ENCODE measurements at places on chromosomes 5 and 9. TPM values are rescaled to one million over a fixed set of nuclear protein-coding genes. Genes with fewer than 3 reads are reported as not detected.

Gene OLFM1
- 1.2 TPM for total RNA-seq

Gene IL9
- total RNA-seq = not detected

Gene CTNND2
- 2.1 TPM for total RNA-seq

Gene PCDHA1
- total RNA-seq = not detected

Gene QRFP
- not detected for total RNA-seq

Gene MAP1B
- 316 TPM for total RNA-seq

Gene INSL4
- not detected for total RNA-seq

Gene TPD52L3
- total RNA-seq = not detected

Gene PCDHGC3
- 90.8 TPM for total RNA-seq

Gene GFM2
- 28.5 TPM for total RNA-seq

Gene LMX1B
- 0.17 TPM for total RNA-seq

Gene BAAT
- 0.24 TPM for total RNA-seq

Gene SLC6A3
- total RNA-seq = not detected

Gene NOL6
- total RNA-seq = 48.1 TPM

Gene MTAP
- total RNA-seq = 41.3 TPM

Gene PAX5
- total RNA-seq = not detected

Gene FSTL4
- total RNA-seq = not detected

Gene SV2C
- total RNA-seq = not detected

Gene HMMR
- 3.9 TPM for total RNA-seq

Gene NUDT2
- 17.9 TPM for total RNA-seq

Gene PDCD1LG2
- total RNA-seq = 1.1 TPM

Gene SAXO1
- total RNA-seq = not detected

Gene RELL2
- total RNA-seq = 5.2 TPM

Gene ENHO
- 1.6 TPM for total RNA-seq

Gene CYLC2
- not detected for total RNA-seq

Gene GDA
- 0.33 TPM for total RNA-seq

Gene RASGEF1C
- not detected for total RNA-seq

Gene GGTA1
- total RNA-seq = 0.46 TPM

Gene AMBP
- total RNA-seq = not detected

Gene SURF1
- total RNA-seq = 27.2 TPM

Gene SIT1
- not detected for total RNA-seq

Gene FRMPD1
- not detected for total RNA-seq

Gene ACOT12
- not detected for total RNA-seq

Gene C9orf50
- 0.39 TPM for total RNA-seq

Gene FBXL7
- 32.6 TPM for total RNA-seq

Gene BTNL8
- not detected for total RNA-seq

Gene PKD2L2
- total RNA-seq = not detected

Gene EPB41L4B
- 4.1 TPM for total RNA-seq

Gene DCTN3
- total RNA-seq = 79.5 TPM

Gene LCN1
- 0.60 TPM for total RNA-seq

Gene CCL28
- total RNA-seq = 0.10 TPM

Gene SCGB3A2
- total RNA-seq = not detected

Gene PRR7
- 4.8 TPM for total RNA-seq

Gene DND1
- total RNA-seq = 1.3 TPM

Gene PCDHB10
- 4.3 TPM for total RNA-seq
